ENCODE measurements at places on chromosomes 1 and 21. TPM values are rescaled to one million over a fixed set of nuclear protein-coding genes. Genes with fewer than 3 reads are reported as not detected.

The GNAI3 gene
- 6.2 TPM for polyA plus RNA-seq

DNA sequence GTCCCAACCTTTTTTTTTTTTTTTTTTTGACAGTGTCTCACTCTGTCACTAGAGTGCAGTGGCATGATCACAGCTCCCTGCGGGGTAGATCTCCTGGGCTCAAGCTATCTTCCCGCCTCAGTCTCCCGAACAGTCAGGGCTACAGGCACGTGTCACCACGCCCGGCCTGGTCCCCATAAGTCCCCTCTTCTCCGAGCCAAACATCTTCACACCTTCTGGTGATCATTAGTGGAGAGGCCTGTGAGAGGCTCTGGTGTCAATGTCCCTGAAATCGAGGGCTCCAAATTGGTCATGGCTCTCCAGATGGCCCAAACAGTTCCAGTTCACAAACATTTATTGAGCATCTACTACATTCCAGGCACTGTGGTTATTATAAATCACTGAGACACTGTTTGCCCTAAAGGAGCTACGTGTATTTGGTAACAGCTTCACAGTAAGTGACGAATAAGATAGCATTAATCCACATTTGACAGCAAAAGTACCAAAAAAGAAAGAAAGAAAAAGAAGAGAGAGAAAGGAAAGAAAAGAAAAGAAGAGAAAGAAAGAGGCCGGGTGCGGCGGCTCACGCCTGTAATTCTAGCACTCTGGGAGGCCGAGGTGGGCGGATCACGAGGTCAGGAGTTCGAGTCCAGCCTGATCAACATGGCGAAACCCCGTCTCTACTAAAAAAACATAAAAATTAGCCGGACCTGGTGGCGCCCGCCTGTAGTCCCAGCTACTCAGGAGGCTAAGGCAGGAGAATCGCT lies 867 bp upstream of the TIMM17A start:
- no peak for DNase-seq

GRCh38 chr1:114499478-114499877 lies 11.5 kb downstream of the TRIM33 start:
- DNase-seq = no peak

GRCh38 chr1:99756598-99756997 lies 9.8 kb downstream of the FRRS1 start:
- no peak for DNase-seq

The IQCC gene
- polyA plus RNA-seq = 2.6 TPM

GRCh38 chr1:56719171-56719570 lies 74.1 kb downstream of the PRKAA2 start:
- DNase-seq = no peak

The PERM1 gene
- polyA plus RNA-seq = 2.7 TPM

GRCh38 chr1:65423884-65424572 lies 3.6 kb downstream of the LEPR start:
- DNase-seq = no peak

The IGSF21 gene
- 0.09 TPM for polyA plus RNA-seq

The ETV3L gene
- polyA plus RNA-seq = 0.09 TPM

- no peak for DNase-seq
Measured at GRCh38 chr1:62437273-62437940, 558 bp downstream of the USP1 start.

DNA sequence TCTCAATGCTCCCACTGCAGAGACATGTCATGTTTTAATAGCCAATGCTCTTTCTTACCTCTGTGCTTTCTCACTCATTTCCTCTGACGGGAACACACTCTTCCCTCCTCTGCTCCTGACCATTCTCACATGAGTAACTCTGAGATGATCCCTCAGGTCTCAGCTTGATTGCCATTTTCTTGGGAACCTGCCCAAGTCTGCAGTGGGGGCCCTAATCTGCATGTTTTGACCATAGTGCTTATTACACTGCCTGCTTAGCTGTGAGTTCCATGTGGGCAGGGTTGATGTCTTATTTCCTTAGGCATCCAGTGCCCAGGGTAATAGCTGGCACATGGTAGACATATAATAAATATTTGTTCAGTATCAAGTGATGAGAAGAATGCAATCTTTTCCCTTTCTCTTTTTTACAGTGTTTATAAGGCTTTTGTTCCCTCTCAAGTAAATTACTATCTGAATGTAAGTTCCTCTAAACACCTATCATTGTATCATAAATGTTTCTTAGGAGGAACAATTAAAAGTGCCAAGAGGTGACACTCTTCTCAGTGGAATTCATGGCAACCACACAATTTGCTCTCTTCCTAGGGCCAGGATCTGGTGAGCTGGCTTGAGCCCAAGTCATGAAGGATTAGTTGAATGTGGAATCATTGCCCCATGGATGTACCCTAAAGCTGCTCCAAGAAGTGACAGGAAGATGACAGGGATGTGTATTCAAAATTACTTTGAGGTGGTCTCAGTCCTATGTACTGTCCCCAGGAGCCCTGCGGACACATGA lies 485.4 kb upstream of the USP24 start:
- no peak for DNase-seq

The SMIM1 gene
- polyA plus RNA-seq = 3.3 TPM

DNA sequence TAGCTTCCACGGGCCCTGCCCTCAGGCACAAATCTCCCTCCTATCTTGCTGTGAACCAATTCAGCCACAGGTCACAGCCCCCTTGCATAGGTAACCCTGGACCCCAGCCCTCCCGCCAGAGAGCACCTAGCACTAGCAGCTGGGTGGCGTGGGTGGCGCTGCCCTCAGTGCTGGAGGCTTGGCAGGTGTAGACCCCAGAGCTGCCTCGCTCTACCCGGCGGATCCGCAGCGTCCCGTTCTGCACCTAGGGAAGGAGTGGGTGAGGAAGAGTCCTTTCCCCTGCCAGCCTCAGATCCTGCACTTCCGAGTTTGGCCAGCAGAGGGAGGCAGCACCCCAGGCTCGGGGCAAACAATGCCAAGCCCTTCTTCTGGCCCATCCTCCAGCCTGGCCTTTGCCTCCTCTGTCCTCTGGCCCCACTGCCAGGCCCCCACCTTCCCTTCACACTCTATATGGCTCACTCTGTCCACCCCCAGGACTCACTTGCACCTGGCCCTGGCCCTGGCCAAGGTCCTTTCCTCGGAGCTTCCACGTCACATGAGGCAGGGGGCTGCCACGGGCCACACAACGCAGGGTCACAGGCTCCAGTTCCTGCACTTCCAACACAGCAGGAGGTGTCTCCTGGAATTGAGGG lies 9.0 kb downstream of the IGSF9 start:
- peak; percentile 66 for DNase-seq

The PTAFR gene
- not detected for polyA plus RNA-seq

The S100A7A gene
- polyA plus RNA-seq = not detected

DNA sequence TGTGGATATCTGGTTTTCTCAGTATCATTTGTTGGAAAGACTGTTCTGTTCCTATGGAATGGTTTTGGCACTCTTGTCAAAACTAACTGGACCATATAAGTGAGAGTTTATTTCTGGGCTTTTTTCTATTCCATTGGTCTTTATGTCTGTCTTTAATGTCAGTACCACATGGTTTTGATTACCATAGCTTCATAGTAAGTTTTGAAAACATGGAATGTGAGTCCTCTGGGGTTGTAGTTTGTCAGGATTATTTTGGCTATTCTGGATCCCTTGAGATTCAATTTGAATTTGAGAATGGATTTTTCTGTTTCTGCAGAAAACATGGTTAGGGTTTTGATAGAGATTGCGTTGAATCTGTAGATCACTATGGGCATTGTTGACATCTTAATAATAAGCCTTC lies 107.9 kb downstream of the ZFYVE9 start:
- DNase-seq = no peak

DNA sequence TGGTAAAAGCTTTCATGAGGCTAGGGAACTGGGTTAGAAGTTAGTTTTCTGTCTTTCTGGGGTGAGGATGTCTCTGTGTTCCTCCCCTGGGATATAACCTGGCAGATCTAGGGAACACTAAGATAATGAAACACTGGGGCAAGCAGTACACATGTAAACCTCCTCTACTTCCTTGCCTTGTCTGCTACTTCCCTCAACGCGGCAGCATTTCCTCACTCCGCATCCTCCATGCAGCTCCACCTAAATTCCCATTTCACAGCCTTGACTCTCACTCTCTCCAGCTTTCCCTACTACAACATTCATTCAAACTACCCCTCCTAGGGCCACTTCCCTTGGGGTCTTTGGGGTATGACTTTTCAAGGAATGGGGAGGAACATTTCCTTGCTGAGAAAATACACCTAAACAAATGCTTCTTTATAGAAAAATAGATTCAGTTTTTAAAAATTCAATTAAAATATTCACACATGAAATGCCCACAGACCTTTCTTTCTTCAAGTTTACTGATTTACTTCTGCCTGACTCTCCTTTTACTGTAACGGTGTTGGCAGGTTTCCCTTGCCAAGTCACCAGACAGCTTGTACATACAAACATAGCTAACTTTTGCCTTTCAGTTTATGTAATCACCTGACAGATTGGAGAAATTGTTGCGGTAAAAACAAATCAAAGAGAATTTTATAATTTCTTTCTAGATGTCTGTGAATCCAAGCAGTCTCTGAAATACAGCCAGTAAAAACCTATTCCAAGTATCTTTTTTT lies 90.1 kb downstream of the TNFSF18 start:
- no peak for DNase-seq

DNA sequence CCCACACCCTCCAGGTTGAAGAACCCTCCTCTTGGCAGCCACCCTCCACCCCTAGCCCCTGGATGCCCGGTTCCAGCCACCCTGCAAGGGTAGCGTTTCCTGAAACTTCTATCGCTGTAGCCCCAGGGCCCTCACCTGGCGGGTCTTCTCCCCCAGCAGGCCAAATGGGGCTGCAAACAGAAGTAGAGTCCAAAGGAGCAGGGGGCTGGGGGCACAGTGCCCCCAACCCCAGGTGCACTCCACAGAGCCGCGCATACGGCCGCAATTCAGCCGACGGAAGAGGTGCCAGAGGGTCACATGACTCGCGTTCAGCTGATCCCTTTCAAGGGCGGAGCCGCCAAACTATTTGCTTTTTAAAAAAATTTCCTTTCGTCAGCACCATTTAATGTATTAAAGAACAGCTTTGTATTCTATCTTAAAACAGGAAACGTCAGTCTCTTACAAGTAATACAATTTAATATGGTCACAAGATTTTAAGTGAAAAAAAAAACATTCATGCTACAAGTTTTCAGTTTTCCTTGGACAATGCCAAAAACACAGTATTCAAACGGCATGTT lies at the start of gene GLMP:
Gene GLMP, minus strand, starts transcription at position 289 of the 557 bp plus-strand sequence. Its CDS starts 34 bp downstream, at position 255.
- peak; percentile 85 for DNase-seq

DNA sequence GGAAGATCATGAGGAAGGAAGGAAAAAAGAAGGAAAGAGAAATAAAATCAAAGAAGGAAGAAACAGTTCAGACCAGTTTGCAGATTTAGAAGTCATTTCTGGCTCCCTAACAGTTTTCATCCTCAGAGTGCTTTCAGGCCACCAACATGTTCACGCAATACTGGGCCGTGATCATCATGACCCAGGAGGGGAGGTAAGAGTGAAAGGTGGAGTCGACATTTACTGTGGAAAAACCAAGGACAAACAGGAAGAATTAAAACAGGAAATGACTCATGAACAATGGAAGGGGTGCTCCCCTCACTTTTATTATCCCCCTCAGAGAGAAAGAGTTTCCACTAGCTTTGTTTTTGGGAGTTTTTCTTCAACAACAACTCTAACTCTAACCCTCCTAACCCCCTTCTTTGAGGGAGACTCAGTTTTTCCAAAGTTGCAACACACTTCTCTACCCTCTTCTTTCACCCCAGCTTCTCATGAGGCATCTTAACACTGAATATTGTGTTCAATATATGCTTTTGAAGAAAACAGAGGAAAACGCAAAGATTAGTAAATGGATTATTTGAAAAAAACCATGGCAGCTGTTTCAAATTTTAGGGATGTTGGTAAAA lies 60.4 kb downstream of the VANGL2 start:
- DNase-seq = no peak

The SLC27A3 gene
- 25.2 TPM for polyA plus RNA-seq

The AMY1C gene
- polyA plus RNA-seq = not detected

- DNase-seq = no peak
Measured at GRCh38 chr1:24118410-24119242, 6.7 kb upstream of the MYOM3 start.

GRCh38 chr1:231186356-231187115 lies 24.7 kb downstream of the TRIM67 start:
- no peak for DNase-seq

- DNase-seq = no peak
Measured at GRCh38 chr1:248913933-248914332, 7.9 kb downstream of the PGBD2 start.

DNA sequence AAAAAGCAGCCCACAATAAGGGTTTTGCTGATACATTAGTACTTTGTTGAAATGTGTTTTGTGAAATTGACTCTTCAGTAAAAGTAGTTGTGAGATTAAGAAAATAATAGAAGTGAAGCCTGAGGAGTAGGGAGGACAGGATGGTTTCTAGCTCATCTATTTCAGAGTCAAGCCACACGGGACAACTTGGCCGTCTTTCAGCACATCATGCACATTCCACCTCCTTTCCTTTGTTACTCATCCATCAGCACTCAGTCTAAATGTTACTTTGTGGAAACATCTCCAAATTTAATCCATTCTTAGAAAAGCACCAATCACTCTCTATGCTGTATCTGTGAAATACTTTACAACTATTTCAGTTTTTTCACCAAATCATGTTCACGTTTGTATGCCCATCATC lies 223.3 kb downstream of the FGGY start:
- DNase-seq = no peak

- DNase-seq = no peak
Measured at GRCh38 chr21:40165773-40166070, 298.5 kb downstream of the PCP4 start.

DNA sequence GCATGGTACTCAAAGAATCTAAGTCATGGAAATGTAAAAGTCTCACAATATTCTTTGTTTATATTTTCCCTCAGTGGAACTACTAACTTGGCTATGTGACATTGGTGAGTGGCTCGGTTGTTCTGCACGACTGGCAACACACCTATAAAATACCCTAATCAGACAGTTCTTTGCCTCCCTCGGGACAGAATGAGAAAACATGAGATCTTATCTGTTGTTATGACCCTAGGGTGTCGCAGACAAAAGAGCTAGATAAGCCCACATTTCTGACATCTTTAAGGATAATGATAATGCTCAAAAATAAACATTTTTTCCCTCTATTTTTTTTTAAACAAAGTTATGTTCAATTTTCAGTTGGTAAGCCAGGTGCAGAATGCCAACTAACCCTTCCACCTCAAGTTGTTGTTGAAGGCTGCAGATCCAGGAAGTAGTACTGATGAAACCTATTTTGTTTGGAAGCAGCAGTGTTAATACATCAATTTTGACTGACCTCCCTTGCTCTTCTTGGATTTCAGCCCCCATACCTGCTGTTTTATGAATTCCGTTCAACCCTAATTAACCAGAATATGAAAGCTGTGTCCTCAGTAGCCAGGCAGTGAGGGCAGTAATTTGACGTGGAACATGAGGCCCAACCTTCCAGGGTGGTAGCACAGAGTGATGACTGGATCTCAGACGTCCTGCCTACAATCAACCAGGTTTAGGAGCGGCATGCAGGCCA lies 108.7 kb upstream of the DUSP10 start:
- DNase-seq = no peak

The SLC35A3 gene
- 24.9 TPM for polyA plus RNA-seq

The TMEM200B gene
- polyA plus RNA-seq = not detected

The CD101 gene
- polyA plus RNA-seq = 31.0 TPM

The FAM177B gene
- polyA plus RNA-seq = not detected

Data from muscle of arm (tissue), 14 donors.